Effector memory CD4-positive, alpha-beta T cell (primary cell): ENCODE measurements at places on chromosomes 11 and 22.

DNA sequence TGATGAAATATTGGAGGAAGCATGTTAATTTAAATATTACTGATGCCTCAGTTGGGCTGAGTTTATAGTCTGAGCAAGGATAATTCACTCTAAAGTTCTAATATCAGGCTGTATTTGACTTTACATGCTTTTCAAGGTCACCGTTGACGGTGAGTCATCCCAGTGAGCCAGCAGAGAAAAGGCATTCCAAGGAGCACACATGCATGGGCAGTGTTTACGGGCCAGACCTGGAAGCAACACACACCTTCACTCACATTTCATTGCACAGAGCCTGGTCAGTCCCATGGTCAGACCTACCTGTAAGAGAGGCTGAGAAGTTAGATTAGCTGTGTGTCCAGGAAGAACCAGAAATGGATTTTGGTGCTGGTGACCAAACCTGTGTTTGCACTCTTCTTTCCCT lies 53.5 kb downstream of the COMMD9 start:
- DNase-seq: no peak

GRCh38 chr11:69460540-69461257 lies 20.8 kb upstream of the LINC01488 start:
- DNase-seq: no peak

GRCh38 chr11:35764417-35764816 lies 101.8 kb downstream of the TRIM44 start:
- DNase-seq: no peak

DNA sequence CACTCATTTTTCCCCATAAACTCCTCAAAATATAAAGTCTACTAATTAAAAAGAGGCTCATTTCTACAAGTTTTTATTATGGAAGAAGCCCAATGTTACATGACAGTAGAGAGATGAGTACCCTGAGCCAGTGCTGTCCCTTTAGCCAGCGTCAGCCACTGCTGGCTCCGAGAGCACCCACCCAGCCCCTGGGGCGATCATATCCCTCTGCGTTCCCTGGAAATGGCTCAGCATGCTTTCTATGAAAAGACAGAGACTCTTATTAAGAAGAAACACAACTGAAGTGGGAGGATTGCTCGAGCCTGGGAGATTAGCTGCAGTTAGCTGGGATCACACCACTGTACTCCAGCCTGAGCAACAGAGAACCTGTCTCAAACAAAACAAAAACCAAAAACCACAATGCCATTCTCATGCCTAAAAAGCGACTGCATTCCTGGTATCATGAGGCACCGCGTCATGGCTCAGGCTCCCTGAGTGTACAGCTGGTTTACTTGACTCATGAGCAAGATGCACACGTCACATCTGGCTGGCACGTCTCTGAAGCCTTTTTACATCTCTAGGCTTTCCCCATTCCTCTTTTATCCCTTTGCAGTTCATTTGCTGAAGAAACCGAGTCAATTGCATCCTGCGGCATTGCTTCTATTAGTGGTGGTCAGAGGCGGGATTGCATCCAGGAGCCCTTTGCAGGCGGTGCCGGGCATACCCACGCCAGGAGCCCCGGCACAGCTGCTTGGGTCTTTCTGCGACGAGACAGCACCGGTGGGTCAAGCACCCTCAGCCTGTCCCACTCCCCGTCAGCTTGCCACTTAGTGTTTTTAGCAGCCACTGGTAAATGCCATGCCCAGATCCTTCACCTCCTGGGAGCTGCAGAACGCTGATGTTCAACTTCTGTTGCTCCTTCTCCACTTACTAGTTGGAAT lies 119.9 kb downstream of the CTTN start:
- no peak for DNase-seq

GRCh38 chr11:60326955-60327354 lies at the start of gene MS4A6E:
MS4A6E (plus strand) TSS chr11:60327255; CDS start chr11:60334896, 7,641 bp downstream.
- no peak for DNase-seq

DNA sequence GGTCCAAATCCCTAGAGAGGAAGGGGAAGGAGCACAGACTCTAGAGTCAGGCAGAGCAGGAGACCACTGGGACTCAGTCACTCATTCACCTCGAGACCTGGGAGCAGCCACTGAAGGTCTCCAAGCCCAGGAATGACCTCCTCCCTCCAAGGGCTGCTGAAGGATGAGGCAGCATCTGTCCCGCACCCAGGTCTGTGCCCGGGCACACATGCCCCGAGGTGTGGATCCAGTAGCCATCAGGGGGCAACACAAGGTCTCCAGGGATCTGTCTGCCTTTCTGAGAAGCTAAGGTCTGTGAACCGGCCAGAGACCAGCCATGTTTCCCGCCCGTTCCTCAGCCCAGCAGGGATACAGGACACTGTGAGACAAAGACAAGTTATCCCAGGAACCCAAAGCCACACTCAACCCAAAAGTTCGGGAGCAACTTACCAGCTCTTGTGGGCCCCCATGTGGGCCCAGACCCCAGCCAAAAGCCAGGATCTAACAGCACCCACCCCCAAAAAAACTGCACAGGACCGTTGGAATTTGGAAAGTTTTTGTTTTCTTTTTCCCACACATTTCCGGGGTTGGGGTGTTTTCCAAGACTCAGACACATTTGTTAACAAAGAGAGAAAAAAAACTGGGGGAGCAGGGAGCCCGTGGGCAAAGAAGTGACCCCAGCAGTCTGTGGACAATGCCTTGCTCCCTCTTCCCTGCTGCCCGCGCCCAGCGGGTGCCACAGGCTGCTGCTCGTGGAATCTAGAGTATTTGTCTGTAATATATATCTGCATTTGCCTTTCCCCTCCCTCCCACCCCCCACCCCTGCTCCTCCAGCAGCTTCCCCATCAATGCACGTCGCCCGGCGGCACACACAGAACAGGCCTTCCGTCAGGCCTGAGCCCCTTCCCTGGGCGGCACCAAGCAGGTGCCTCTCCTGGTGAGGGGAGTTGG lies 14.9 kb downstream of the SLC22A12 start:
- no peak for DNase-seq

GRCh38 chr22:27724709-27725108 lies 76.8 kb downstream of the MN1 start:
- DNase-seq: no peak

DNA sequence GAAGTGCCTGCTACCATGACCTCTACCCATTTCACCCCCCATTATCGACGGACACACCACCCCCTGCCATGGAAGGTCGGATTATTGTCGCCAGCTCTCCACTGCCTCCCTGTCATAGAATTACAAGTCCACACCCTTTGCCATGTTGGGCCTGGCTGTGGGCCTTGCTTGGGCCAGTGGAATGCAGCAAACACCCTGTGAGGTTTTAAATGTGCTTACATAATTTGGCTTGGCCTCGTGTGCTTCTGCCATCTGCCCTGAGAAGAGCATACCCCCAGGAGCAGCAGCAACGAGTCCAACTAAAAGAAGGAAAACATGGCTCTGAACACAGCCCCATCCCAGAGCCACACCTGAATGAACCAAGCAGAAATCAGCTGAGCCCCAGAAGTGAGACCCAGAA lies 94.1 kb upstream of the PRDM11 start:
- no peak for DNase-seq

DNA sequence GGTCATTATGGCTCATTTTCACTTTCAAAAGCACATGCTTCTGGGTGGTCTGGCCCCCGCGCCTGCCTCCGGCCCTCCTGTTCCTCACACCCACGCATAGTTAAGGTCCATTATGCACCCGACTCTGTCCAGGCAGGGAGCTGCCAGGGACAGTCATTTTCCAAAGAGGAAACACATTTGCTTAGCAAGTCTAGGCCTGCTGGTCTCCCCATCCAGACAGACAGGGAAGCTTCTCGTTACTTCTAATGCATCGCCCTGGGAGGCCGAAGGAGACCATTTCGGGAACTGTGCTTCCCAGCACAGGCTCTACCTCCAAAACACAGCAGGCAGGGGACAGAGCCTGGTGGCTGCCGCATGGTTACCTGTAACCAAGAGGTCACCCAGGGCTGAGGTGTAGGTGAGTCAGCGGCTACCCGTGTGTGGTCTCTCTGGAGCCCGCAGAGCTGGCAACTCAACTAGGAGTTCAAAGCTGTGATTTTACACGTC lies 87.1 kb upstream of the SHANK2 start:
- no peak for DNase-seq

GRCh38 chr11:59800390-59801025 lies 10.1 kb downstream of the MRPL16 start:
- no peak for DNase-seq

GRCh38 chr11:45906965-45907611 lies at the start of gene FREY1:
FREY1 (minus strand) TSS chr11:45907271; CDS start chr11:45907245, 26 bp downstream.
- no peak for DNase-seq

- DNase-seq: no peak
These were observed 10.4 kb upstream of the TUB start for GRCh38 chr11:8070417-8071115.

DNA sequence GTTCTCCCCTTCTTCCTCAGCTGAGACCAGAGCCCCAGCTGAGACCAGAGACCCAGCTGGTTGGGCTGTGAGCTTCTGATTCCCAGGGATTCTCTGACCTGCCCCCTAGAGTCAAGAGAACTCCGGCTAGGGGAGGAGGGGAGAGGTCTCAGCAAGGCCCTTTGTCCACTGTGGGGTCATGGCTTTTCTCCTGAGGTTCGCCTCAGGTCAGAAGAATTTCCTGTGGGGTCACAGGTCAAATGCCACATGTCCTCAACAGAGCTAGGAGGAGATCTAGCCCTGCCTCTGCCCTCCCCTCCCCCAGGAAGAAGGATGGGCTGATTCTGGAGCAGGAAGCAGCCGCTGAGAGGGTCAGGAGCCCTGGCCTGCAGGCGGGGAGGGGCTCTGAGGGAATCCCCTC lies 23.7 kb downstream of the HTR3A start:
- no peak for DNase-seq

DNA sequence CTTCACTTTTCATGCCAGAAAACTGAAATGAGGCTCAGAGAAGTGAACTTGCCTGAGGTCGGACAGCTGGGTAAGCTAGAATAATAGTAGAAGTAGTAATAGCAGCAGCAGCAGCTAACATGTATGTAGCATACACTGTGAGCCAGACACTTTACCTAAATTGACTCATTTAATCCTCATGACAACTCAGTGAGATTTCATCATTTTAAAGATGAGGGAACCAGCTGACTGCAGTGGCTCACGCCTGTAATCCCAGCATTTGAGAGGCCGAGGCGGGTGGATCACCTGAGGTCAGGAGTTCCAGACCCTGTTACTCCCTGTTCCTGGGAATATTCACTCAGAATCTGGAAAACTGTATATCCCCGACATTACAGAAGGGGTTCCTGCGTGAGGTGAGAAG lies 154.5 kb downstream of the DBX1 start:
- no peak for DNase-seq
